ENCODE measurements at places on chromosomes 5 and 9. TPM values are rescaled to one million over a fixed set of nuclear protein-coding genes. Genes with fewer than 3 reads are reported as not detected.

The LRRC70 gene
- total RNA-seq = not detected

The CLIC3 gene
- 8.7 TPM for total RNA-seq

The GADD45G gene
- not detected for total RNA-seq

The HAND1 gene
- total RNA-seq = not detected

The NLN gene
- 26.4 TPM for total RNA-seq

The CEL gene
- total RNA-seq = 0.08 TPM

The CFAP90 gene
- total RNA-seq = not detected

The MYORG gene
- total RNA-seq = 12.7 TPM

The OR2S2 gene
- not detected for total RNA-seq

The LMX1B gene
- total RNA-seq = 2.7 TPM

The HTR1A gene
- not detected for total RNA-seq

The HRCT1 gene
- 0.68 TPM for total RNA-seq

The IL3 gene
- total RNA-seq = not detected

The SLC22A4 gene
- total RNA-seq = 2.2 TPM

The EGFL7 gene
- total RNA-seq = 18.8 TPM

The FCN2 gene
- not detected for total RNA-seq

The LIFR gene
- total RNA-seq = 2.1 TPM

The SLC23A1 gene
- total RNA-seq = not detected

The THBS4 gene
- 1.7 TPM for total RNA-seq

The SOX30 gene
- total RNA-seq = not detected

The POU4F3 gene
- not detected for total RNA-seq

The IFNA16 gene
- total RNA-seq = not detected

The HAVCR1 gene
- not detected for total RNA-seq

The WASHC1 gene
- total RNA-seq = 3.4 TPM

The PCDHA1 gene
- total RNA-seq = not detected
